CD4-positive, alpha-beta T cell treated with Interleukin-6 for 4 hours (primary cell): ENCODE measurements at places on chromosomes 3 and 15.

DNA sequence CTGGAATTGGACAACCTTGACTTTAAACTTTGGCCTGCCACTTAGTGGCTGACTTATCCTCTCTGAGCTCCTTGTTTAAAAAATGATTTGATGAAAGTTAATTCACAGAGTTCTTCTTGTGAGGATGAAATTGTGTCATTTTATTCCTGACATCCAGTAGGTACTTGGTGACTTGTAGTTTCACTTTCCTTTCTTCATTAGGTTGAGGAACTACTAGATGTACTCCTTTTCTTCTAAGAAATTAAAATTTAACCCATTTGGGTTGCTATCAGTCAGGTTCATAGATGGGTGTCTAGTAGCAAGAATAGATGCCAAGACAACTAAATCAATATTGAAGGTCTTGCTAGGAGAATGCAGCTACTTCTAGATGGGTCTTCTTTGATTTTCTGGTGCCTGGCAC is 5.2 kb downstream of the NR1D2 start:
- DNase-seq: no peak

- no peak for DNase-seq
These were observed 246.0 kb upstream of the CBLB start for GRCh38 chr3:106114848-106115247.

DNA sequence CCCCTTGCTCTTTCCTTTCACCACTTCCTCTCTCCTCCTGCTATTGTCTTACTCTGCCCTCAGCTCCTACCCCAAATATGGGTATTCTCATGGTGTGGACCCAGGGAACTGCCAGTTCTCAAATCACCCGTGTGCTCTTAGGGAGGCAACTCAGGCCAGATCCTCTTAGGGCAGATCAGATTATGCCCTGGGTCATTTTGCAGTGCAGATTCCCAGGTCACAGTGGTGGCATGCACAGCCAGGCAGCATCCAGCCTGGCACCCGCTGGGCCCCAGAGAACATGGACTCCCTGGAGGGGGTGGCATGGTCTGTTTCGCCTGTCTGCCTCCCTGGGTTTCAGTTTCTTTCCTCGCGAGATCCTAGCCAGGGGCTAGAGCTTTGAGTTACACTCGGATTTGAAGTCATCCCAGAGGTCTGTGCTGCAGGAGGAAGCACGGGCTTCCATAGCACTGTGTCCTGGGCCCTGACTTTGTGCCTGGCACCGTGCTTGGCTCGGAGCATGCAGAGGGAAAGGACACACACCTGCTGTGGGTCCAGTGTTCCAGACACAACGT is 96.1 kb downstream of the TOP2B start:
- DNase-seq: no peak

- no peak for DNase-seq
These were observed 302.8 kb downstream of the FHIT start for GRCh38 chr3:60948488-60948887.

GRCh38 chr15:71810256-71811035 is at the start of gene NR2E3:
TSS of gene NR2E3 (plus strand) at chr15:71810554. CDS start at chr15:71810744, 190 bp downstream.
- no peak for DNase-seq

DNA sequence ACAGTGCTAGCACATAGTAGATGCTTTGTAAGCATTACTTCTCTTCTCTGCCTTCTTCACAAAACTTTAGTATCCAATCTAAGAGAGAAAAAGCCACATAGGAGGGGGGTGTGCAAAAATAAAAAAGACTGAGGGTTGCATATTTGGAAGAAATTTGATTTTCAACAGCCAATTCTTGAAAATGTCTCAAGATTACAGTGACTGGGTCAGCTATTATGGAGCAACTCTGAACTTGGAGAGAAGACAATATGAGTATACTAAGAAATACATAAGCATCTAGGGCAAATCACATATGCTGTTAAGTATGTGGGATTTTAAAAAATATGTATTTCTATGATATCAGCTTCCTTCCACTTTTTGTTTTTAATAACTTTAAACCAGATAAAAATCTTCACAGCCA is 196.6 kb upstream of the GOLIM4 start:
- no peak for DNase-seq

DNA sequence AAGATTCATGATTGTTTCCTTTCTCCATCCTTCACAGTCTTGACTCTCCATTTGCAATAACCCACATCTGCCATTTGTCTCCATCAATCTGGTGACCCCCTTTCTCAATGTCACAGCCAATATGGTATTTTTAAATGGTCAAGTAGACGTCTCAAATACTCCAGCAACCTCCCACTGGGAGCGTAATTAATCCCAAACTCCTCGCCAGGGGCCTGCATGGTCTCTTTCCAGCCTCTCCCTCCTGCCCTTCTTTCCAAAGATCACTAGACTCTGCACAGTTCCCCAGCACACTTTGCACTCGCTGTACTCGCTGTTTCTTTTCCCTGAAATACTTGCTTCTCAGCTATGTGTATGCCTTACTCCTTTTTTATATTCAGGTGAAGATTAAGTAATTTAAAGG is 115.3 kb downstream of the PLCH1 start:
- no peak for DNase-seq

GRCh38 chr3:171007316-171007715 is 19.2 kb downstream of the SLC2A2 start:
- no peak for DNase-seq

GRCh38 chr15:31384568-31384967 is 57.9 kb downstream of the KLF13 start:
- DNase-seq: no peak

GRCh38 chr3:121072133-121072532 is 164.1 kb downstream of the STXBP5L start:
- no peak for DNase-seq
